ENCODE measurements at places on chromosomes 4 and X. TPM values are rescaled to one million over a fixed set of nuclear protein-coding genes. Genes with fewer than 3 reads are reported as not detected.

DNA sequence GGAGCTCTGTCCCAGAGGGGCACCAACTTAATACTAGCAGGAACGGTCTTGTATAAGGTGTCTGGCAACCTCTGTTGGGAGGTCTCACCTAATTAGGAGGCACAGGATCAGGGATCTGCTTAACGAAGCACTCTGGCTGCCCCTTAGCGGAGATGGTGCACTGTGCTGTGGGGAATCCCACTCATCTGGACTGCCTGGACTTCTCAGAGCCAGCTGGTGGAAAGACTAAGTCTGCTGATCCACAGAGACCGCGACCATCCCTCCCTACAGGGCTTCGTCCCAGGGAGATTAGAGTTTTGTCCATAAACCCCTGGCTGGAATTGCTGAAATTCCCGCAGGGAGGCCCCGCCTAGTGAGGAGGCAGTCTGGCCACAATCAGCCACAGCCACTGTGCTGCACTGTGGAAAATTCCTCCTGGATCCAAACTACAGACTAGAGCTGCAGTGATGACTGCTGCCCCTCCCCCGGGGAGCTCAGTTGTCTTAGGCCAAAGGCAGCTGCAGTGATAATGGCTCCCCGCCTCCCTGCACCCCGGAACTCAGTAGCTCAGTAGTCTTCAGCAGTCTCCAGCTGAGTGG lies 22.0 kb upstream of the ZCCHC4 start:
- no peak for DNase-seq
- no peaks in the 10 kb centered on the region for H3K27me3 ChIP-seq
- no peaks in the 10 kb centered on the region for H3K4me1 ChIP-seq
- H3K4me3 ChIP-seq, result no peak overlapping the region

DNA sequence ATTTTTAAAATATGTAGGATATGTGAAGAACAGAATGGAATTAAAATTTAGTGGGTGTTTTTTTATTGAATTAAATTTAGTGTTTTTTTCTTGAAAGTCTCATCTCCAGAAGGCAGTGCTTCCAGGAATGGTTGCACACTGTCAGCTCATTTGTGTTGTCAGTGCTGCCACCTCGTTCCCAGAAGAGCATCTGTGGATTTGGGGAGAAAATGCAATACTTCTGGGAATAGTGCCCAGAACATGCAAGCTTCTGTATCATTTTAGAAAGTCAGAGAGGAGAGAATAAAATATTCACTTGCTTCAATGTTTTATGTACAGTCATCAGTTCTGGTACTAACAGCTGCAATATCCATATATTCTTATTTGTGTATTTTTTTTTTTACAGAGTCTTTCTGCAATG lies 608.8 kb downstream of the PCDH7 start:
- DNase-seq, result no peak
- H3K36me3 ChIP-seq, result no peaks in the 10 kb centered on the region
- H3K4me3 ChIP-seq, result no peak overlapping the region
- no peaks in the 10 kb centered on the region for H3K27me3 ChIP-seq
- H3K4me1 ChIP-seq, result no peaks in the 10 kb centered on the region
- H3K27ac ChIP-seq, result no peak overlapping the region

- peak overlapping the region; percentile 52 for H3K27ac ChIP-seq
- peaks cover 41% of the 10 kb centered on the region for H3K4me1 ChIP-seq
Observed at GRCh38 chrX:24147165-24147564, 2.4 kb upstream of the ZFX start.

GYPE gene
- total RNA-seq, result 1.2 TPM

XAGE1A gene
- 36.9 TPM for total RNA-seq

SLC7A11 gene
- 40.6 TPM for total RNA-seq

PAGE5 gene
- not detected for total RNA-seq

MND1 gene
- 46.8 TPM for total RNA-seq

Measured in A673 (cell line).